ENCODE measurements at places on chromosomes 7 and 10. TPM values are rescaled to one million over a fixed set of nuclear protein-coding genes. Genes with fewer than 3 reads are reported as not detected.

DNA sequence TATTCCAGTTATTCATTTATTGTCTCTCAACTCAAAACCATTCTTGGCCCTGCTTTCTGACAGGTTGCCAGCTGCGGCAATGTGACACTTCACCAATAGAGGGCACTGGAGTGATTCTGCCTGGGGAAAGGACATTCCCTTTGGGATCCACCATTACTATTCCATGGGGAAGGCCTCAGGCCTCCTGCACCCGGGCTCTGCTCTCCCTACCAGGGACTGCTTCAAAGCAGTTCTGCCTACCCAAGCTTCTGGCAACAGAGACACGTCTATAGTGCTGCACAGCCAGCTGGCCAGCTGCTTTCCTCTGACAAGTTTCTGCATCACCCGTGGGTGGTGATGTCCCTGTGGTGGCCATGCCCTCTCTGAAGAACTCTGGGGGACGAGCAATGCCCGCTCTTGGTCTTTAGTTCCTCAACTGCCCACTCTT is 163.8 kb downstream of the ELMO1 start:
- peaks cover 5% of the 10 kb centered on the region for H3K36me3 ChIP-seq
- peaks cover 14% of the 10 kb centered on the region for H3K4me1 ChIP-seq
- H3K27me3 ChIP-seq, result no peaks in the 10 kb centered on the region
- DNase-seq, result peak; percentile 51
- H3K27ac ChIP-seq, result no peak overlapping the region

Gene TES
- 123 TPM for total RNA-seq

- peaks cover 11% of the 10 kb centered on the region for H3K27me3 ChIP-seq
- no peak for DNase-seq
- no peaks in the 10 kb centered on the region for H3K36me3 ChIP-seq
- no peak overlapping the region for H3K4me3 ChIP-seq
- H3K27ac ChIP-seq, result no peak overlapping the region
Measured at GRCh38 chr7:96713037-96713436, 3.4 kb upstream of the SEM1 start.

GRCh38 chr10:130994845-130995244 is 316.7 kb downstream of the TCERG1L start:
- peaks cover 12% of the 10 kb centered on the region for H3K27me3 ChIP-seq
- H3K27ac ChIP-seq, result no peak overlapping the region
- no peaks in the 10 kb centered on the region for H3K4me1 ChIP-seq
- no peaks in the 10 kb centered on the region for H3K36me3 ChIP-seq
- DNase-seq, result no peak

Gene GPRIN2
- total RNA-seq, result 19.8 TPM

DNA sequence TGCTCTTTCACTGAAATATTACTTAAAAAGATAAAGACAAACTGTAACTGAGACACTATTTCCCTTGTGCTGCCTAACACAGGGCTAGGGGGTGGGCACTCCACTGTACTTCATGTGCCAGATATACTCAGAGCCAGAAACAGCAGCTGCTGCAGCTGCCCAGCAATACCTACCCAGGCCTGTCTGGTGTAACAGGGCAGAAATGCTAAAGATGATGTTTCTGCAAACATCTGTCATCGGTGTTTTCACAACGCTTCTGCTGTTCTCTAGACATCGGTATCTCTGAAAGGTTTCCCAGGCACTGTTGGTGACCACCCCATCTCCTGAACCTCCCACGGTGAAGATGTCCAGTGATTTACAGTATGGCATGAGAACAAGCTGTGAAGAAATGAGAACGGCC is 42.7 kb downstream of the LAMB1 start:
- no peaks in the 10 kb centered on the region for H3K27me3 ChIP-seq
- H3K4me1 ChIP-seq, result no peaks in the 10 kb centered on the region
- peaks cover 49% of the 10 kb centered on the region for H3K36me3 ChIP-seq
- no peak overlapping the region for H3K27ac ChIP-seq
- no peak for DNase-seq
- H3K4me3 ChIP-seq, result no peak overlapping the region

DNA sequence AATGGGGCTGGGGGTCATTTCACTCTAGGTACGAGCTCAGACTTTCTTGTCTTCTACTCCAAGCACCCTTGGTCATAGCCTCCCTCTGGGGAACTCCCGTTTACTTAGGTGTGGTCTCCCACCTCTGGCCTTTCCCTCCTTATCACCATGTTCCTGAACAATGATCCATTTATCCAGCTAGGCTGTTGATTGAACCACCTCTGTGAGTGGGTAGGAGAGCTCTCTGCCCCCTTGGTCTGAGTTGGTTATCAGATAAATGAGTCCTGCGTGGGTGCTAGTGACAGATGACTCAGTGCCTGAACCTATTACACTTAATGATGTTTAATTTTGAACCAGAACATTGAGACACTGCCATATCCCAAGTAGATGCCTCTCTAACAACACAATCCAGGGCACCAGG is 9.4 kb downstream of the BLNK start:
- H3K4me1 ChIP-seq, result peaks cover 20% of the 10 kb centered on the region
- no peak for DNase-seq
- H3K4me3 ChIP-seq, result no peak overlapping the region

Gene PRKCQ
- total RNA-seq, result 6.1 TPM

DNA sequence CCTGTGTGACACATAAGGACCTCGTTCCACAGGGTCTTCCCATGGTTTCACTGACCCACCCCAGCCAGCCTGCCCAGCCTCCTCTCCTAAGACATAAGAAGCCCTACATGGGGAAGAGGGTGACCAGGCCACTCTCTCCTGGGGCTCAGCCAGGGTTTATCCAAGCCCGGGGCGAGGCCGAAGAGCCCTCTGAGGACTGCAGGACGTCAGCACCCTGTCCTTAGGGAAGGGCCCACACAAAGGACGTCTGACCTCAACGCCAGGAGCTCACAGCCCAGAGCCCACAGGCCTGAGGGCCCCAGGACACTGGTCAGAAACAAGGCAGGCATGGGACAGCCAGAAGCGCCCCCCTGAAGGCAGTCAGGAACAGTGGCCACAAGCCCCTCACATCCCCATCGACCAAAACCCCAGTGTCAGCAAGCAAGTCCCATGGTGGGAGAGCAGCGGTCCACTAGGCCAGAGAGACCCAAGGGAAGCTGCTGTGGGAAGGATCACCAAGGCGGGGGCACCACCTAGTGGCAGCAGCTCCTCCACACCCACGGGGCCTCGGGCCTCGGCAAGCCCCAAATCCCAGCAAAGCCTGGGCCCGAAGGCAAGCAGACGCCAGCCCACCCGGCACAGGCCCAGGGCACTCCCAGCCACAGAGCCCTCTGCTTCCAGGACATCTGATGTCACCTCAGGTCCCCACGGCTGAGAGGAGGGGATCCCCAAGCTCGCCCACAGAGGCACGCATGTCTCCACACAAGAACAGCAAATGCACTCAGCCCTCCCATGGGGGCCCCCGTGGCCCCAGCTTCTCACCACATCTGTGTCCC is 23.4 kb downstream of the MAD1L1 start:
- DNase-seq, result peak; percentile 66
- no peaks in the 10 kb centered on the region for H3K4me1 ChIP-seq
- no peak overlapping the region for H3K4me3 ChIP-seq
- no peaks in the 10 kb centered on the region for H3K27me3 ChIP-seq
- H3K36me3 ChIP-seq, result peaks cover 34% of the 10 kb centered on the region

GRCh38 chr10:35409094-35409582 is 72.8 kb downstream of the CCNY start:
- DNase-seq, result no peak
- no peaks in the 10 kb centered on the region for H3K27me3 ChIP-seq
- peak overlapping the region; percentile 51 for H3K27ac ChIP-seq
- H3K4me1 ChIP-seq, result peaks cover 18% of the 10 kb centered on the region
